NCI-H1092 treated with DMSO at 0.1 percent for 48 hours (cell line): ENCODE measurements at places on chromosomes 6 and 20.
A peak's percentile ranks its signal among the peaks of the same experiment; 100 is the strongest.

DNA sequence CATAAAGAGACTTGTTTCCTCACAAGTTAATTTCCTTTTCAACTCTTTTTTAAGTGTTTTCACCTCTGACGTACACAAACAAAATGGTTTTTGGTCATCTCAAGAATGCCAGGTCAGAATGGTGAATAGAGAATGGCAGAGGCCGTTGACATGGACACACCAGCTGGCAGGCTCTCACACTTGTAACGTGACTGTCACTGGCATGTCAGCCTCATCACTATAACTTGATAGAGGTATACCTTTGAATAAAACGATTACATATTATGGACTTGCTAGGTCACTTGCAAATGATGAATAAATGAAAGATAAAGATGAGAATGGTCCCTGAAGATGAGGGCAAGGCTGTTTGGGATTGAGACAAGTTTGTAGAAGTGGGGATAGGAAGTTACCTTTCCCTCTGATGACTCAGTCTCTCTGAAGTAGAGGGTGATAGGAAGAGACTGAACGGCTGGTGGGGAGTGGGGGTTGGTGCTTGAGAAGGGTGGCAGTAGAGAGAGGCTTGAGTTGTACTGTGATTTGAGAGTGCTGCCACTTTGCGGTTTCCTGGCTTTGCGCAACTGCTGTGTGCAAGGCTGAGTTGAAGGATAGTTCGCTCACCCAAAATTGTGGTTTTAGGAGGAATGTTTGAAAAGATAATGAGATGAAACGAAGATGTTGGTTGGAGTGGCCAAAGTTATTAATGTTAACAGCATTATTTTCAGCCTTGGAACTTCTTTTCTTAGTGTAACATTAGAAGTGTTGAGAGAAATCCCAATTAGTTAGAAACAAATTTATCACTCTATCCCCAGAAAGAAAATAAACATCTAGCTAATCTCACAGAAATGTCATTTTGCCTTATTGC lies 30.3 kb downstream of the TBPL1 start:
- no peak for DNase-seq

- no peak for DNase-seq
Measured at GRCh38 chr6:25902071-25902470, 28.0 kb upstream of the SLC17A3 start.

DNA sequence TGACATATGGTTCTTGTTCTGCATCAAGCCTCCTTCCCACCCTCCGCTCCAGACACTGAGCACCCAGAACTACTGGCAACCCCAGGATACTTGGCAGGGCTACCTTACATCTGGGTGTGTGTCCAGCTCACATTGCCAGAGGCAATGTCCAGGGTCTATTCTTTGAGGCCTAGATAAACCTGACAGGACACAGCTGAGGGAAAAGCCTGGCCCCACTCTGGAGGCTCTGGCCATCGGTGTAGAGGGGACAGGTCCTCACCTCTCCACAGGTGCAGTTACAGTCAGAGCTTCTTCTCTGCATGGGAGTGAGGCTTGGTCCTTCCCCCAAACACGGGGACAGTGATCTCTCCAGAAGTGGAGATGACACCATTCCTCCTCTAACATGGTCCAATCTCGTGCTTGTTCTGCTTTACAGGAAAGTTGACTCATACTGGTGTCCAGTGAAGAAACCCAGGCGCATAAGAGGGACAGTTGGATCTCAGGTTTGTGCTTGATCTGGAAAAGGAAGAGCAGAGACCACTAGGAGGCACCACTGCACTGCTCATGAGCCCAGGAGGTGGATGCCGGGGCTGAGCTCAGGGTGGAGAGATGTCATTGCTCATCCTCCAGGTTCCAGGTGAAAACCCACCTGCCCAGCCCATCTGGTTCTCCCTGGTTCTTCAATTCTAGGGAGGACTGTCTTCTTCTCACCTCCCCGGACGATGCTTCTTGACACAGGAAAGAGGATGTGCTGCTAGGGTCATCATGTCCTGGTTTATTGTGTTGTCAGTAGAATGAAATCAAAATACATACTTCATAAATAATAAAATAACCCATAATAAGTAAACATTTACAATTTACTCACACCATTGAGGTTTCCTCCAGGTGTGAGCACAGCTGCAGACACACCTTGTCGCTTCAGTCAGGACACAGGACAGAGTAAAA lies 14.7 kb downstream of the HLA-F start:
- peak; percentile 16 for DNase-seq

DNA sequence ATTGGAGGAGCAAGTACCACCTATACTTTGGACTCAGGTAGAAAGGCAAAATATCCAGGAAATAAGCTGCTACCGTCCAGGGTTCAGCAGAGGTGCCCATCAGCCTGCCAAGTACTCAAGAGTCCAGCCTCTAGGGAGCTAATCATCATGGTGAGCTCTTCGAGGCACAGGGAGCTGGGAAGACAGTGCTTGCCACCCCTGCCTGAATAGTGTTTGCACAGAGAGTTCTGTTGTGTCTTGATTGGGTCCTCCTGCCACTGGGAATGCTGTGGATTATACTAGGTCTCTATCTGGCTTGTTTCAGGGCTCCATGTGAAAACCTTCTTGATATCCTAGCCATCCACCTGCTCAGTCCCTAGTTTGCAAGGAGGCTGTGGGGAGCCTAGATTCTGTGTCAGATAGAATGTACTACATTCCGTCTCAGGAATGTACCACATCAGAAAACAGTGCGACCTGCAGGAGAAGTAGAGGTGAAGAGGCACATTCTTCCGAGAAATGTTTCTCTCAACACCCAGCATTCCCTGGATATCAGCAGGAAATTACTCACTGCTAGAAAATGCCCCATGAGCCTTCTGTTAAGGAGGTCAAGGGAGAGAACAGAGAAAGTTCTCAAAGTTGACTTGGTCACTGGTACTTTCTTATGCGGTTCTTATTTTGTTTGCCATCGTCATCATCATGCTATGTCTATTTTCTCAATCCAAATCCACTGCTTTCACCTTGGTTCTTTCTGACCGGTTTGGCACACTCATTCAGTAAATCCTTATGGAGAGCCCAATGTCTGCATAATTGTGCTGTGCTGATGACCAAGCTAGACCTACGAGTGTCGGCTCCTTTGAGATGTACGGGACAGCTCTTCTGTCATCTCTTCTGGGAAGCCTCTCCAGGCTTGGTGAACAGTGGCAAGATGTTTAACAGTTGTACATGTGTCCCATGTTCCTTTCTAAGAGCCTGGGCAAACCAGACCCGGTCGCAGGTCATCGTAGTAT lies 30.7 kb downstream of the PTPN1 start:
- no peak for DNase-seq

GRCh38 chr6:36269834-36270705 lies at the start of gene PNPLA1:
Gene PNPLA1 (plus strand): TSS chr6:36270060. CDS start chr6:36270460, 400 bp downstream.
- no peak for DNase-seq

- DNase-seq: no peak
Measured at GRCh38 chr6:36127462-36128016, 2.8 kb upstream of the MAPK13 start.

DNA sequence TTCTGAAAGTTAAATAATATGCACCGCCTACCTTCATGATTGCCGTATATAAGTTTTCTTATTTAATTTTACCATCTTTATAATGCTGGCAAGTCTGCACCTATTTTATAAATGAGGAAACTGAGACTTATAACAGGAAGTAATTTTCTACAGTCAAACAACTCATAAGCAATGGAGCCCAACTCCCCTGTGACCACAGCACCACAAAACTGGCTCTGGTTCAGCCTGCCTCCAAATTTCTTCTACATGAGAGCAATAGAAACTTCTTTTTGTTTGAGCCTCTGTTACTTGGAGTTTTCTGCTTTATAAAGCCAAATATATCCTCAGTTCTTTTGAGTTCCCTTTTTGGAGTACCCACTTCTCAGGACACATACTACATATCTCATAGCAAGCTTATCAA lies 131.1 kb upstream of the HSF2 start:
- no peak for DNase-seq

DNA sequence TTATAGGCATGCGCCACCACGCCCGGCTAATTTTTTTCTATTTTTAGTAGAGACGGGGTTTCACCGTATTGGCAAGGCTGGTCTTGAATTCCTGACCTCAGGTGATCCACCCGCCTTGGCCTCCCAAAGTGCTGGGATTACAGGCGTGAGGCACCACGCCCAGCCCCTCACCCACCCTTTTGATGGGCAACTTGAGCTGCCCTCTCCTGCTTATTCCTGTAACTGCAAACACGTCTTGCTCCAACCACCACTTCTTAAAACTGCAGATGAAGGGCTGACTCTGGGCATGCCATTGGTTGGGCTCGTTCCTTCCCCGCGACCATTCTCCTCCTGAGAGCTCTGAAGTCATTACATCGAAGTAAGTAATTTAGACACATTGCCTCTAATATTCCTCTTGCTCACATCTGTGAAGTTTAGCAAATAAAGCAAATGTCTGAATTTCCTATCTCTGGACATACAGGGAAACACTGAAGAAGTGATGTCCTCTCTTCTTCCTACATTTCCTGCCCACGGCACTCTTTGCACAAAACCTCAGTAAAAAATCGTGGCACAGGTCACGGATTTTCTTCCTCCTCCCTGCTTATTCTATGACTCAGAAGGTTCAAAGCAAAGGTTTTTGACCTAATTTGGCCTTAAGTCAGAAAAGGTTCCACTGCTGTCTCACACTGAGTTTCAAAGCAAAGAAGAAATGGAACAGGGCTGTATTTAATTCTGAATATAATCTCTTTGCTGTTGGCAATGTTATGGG lies 117.5 kb downstream of the GMPR start:
- no peak for DNase-seq

- no peak for DNase-seq
Measured at GRCh38 chr6:13238640-13239216, 89.6 kb downstream of the TBC1D7 start.

- no peak for DNase-seq
Measured at GRCh38 chr6:99132026-99132635, 184.4 kb upstream of the FBXL4 start.

DNA sequence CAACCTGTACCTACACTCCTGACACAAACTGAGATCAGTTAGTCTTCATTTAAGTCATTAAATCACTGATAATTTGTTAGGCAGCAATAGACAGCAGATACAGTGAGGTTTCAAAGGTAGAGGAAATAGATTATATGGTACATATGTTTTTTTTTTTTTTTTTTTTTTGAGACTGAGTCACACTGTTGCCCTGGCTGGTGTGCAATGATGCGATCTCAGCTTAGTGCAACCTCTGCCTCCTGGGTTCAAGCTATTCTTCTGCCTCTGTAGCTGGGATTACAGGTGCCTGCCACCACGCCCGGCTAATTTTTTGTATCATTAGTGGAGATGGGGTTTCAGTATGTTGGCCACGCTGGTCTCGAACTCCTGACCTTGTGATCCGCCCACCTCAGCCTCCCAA lies 38.2 kb upstream of the KIF13A start:
- no peak for DNase-seq

DNA sequence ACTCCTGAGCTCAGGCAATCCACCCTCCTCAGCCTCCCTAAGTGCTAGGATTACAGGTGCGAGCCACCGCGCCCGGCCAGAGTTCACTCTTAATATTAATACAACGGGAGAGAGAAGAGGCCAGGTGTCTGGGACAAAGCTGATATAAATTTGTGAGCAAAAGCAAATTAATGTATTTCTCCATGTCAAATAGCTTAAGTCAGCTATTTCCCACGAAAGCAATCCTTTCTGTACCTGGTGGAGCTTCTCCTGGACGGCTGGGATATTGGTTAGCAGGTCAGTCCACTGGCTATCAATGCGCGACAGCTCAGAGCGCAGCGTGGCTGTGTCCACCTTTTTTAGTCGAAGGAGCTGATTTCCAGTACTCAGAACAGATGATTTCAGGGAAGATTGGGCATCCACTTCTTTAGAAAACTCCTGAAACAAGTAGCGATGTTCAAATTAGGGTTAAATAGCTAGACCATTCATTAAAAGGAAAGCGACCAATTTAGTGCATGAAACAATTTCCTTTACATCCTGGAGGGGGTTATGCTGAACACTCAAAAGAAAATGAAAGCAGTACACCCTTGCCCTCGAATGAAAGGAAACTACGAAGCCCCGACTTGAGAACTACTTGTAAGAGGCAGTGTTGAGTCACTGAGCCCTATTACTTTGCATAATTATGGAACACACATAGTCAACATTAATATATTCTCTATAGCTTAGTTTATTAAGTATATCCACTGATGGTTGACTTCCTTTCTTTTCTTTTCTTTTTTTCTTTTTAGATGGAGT lies 403.4 kb downstream of the SYNE1 start:
- no peak for DNase-seq

DNA sequence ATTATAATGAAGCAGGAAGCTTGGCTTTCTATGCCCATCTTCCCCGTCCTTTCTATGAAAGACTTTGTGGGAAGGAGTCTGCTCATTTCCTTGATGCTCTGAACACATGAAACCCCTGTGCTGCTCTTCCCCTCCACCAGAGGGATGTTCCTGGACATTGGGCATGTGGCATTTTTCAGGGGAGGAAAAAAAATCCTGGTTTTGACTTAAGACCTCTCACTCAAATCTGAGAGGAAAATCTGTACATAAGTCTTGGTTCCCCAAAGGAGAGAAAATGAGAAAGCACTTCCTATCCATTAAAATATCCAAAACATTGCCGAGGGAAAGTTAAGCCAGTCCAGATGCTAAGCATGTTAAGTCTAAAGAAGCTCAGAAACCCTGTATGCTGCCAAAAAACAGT lies 393.0 kb downstream of the PAX1 start:
- no peak for DNase-seq

DNA sequence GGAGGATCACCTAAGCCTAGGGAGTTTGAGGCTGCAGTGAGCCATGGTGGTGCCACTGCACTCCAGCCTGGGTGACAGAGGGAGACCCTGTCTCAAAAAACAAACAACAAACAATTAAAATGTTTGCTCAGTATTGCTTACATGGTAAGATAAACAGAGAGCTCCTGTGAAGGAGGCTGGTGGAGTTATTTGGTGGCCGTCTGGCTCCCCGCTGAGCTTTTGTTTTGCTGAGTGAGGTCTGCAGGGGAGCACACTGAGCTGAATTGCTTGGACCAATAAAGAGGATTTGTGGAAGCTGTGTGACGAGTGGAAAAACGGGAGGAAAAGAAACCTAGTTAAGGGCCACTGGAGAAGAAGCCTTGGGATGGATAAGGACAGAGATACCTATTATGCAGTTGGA lies 41.1 kb upstream of the BMP6 start:
- no peak for DNase-seq

GRCh38 chr6:39353698-39354315 lies 31.3 kb upstream of the KCNK16 start:
- no peak for DNase-seq

DNA sequence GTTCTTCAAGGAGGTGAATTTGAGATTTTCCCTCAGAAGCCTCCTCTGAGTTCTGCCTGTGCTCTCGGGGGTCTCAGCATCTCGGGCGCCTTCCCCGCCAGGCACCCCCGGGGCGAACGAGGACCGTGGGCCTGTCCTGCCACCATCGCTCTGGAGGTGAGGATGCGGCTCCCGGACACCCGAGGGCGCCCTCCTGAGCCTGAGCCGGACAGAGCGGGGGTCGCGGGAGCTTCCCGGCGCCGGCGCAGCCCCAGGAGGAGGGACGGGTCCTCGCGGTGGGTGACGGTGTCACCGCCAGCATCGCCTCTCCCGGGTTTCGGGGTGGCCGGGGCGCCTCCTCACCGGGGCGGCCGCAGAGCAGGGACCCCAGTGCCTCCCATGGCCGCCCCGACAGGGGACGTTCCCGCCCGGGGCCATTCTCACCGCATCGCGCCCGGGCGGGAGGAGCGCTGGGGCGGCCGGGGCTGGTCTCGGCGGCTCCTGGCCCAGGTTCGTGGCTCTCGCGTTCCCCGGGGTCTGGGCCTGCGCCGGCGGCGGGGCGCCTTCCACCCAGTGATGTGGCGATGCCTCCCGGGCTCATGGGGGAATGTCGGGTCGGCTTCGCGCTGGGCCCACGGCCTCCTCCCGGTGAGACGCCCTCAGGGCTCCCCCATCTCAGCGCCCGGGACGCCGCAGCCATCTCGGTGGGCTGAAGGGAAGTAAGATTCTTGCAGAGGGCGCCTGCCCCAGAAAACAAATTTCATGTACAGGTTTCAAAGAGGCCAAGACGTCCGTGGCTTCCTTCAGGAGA lies 210.5 kb downstream of the ERMARD start:
- DNase-seq: no peak
